CD8-positive, alpha-beta memory T cell (primary cell): ENCODE measurements at places on chromosomes 3 and 15. TPM values are rescaled to one million over a fixed set of nuclear protein-coding genes. Genes with fewer than 3 reads are reported as not detected.

Gene FANCD2
- polyA plus RNA-seq = 6.3 TPM

Gene C15orf39
- 6.1 TPM for polyA plus RNA-seq

Gene PPP2R3A
- 0.18 TPM for polyA plus RNA-seq

Gene AMT
- polyA plus RNA-seq = 0.62 TPM
